Anterior cingulate cortex (tissue), 58 donors: ENCODE measurements at places on chromosomes 1 and 21.

DNA sequence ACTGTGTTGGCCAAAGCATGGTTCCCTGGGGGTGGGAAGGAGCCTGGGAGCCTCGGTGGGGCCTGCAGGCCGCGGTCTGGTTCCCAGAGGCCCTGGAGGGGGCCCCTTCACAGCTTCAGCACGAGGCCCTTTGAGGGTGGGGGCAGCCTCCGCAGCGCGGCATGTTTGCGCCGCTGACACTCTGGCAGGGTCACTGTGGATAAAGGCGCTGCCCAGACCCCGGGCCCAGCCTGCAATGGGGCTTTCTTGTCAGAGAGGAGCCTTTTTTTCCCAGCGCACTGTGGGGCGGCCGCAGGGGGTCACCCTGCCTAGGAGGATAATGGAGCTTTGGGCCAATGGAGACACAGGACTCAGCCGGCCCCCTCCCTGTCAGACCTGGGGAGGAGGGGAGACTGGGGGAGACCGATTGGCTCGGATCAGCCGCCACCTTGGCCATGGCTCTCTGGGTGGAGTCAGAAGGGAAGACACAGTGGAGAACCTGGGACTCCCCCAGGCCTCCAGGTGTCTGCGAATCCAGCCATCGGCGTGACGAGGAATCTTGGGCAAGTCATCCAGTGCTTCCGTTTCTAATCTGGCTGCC lies 26.0 kb downstream of the EPHB2 start:
- DNase-seq = no peak

DNA sequence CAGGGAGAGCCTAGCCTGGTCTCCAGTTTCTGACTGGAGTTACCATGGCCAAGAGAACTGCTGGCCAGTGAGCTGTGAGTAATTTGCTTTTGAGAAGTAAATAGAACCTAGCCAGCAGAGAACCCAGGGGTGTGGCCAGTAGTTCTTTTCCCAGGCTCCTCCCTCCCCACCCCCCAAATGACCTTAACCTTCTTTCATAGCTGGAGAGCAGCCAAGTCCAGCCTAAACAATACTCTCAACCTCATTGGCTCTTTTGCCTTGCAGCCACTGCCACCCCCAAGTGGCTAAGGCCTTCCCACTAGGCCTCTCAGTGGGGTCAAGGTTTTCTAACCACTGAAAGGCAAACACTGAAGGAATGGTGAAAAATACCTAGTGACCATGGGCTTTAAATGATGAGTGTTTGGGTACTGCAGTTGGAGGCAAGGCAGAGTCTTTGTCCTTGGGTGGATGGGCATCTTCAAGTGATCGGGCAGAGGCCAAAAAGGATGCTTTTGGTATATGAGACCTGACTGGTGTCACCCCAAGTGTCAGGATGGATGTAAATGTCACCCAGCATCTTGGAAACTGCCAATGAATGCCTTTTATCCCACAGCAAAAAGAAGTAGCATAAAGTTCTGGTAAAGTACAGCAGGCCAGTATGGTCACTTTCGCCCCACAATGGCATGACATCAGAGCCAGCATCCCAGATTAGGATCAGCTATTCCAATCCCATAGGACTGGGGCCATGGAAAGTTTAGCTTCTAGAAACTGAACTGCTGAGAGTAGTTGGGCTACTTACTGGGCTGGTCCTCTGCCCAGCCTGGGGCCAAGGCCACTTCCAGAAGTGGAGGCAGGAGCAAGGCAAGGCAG lies 3.5 kb upstream of the PIGV start:
- peak; percentile 63 for DNase-seq

DNA sequence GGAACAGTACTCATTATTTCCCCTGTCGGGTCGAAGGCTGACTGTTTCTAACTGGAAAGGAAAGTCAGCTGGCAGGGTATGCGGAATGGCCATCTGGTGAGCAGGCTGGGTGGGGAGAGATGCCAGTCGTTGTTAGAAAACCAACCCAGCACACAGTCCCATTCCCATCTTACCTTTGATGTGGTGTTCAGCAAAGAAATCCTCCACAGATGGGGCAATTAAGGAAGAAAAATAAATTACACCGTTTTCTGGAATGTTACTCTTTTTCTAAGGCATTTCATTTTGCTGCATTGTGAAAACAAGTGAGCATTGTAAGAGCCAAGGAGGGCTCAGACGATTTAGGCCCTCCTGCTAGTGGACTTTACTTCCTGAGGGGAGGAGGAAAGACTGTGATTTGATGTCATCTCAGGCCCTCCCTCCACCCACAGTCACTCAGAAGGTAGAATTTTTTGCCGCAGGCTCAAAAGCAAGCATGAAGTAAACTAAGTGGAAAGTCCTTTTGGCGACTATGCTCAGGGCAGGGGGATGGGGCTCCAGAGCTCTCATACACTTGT lies at the start of gene SLC16A4:
SLC16A4 (minus strand) TSS at position 335 of the 554 bp plus-strand sequence. CDS start 1,703 bp downstream, outside the sequence.
- no peak for DNase-seq

DNA sequence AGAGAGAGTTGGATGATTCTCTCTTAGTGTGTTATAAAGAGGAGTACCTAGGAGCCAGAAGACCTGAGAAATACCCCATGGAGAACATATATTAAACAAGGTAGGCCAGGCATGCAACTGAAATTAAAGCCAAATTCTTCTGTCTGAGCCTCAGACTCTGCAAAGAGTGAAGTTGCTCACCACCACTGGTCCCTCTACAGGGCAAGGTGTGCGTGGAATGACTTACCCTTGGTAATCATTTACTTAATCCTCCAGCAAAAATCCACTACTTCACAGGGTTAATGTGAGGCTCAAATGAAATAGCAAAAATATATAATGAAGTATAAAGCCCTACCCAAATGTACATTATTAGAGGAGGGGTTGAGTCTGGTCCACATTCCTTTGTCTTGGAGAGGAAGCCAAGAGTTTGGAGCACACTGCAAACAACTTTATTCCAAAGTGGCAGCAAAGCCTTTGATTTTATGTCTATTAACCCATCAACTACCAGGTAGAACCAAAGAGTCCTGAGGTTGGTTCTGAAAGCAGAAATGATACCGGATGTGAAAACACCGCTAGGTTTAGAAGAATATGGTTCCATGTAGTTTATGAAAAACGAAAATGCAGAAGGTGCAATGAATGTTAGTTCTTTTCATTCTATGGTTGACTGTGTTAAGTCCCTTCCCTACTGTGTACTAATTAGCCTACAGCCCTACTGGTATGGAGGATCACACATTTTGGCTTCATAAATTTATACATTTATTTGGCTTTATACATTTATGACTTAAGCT lies 8.5 kb downstream of the SSR2 start:
- no peak for DNase-seq

DNA sequence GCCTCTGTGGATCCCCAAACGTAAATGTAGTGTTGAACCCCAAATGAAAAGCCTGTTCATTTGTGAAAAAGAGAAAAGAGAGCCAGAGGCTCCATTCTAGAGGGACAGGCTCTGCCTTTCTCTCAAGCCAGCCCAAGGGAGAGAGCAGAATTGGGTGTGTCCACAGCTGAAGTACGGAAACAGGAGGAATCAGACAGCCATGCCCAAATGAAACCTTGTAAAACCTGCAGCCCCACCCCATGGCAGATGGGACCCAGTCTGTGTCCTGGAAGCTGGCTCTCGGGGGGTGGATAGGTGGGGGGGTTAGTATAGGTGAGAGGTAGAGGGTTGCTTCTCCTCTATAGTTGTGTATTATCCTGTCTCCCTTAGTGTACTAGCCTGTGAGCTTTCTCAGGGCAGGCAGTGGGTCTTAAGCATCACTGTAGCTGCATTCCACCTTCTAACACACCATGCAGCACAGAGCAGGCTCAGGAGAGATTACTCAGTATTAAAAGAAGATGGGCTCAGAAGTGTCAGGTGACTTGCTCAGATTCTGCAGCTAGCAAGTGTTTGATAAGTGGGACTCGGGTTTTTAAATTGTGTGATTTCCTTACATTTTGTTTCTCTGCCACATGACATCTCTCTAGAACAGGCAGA lies 67.4 kb upstream of the SIPA1L2 start:
- DNase-seq = no peak

- DNase-seq = peak; percentile 51
Observed at GRCh38 chr1:227946624-227947385, 927 bp downstream of the WNT9A start.

DNA sequence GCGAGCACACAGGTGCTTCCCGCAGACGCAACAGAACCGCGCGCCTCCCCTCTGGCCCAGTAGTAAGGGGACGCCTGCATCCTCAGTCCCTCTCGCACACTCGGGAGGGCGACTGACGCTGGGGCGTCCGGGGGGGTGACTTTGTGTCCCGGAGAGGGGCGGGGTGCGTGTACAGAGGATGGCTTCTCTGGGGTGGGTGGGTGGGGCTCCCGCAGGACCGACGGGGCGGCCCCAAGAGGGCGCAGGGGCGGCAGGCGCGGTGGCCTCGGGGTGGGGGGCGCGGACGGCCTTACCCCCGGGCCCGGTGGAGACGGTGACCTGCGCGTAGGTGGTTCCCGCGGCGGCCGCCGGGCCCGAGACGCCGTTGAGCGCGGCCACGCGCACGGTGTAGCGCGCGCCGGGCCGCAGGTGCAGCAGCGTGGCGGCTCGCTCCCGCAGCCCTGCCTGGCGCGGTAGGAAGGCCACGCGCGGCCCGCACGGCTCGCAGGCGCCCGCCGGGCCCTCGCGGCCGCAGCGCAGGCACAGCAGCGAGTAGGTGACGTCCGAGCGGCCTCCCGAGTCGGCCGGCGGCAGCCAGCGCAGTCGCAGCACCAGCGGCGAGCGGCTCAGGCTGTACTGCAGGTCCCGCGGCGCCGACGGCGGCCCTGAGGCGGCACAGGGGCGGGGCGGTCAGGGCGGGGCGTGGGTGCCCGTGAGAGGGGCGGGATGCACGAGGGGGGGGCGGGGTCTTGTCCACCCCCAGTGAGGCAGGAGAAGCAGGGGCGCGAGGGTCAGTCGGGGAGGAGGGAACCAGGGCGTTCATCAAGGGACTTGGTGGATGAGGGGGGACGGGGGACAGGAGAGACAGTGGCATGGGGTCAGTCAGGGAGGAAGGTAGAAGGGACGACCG lies 12.1 kb downstream of the EPHA10 start:
- no peak for DNase-seq

- DNase-seq = no peak
Observed at GRCh38 chr1:29456685-29457435, 220.5 kb downstream of the PTPRU start.

DNA sequence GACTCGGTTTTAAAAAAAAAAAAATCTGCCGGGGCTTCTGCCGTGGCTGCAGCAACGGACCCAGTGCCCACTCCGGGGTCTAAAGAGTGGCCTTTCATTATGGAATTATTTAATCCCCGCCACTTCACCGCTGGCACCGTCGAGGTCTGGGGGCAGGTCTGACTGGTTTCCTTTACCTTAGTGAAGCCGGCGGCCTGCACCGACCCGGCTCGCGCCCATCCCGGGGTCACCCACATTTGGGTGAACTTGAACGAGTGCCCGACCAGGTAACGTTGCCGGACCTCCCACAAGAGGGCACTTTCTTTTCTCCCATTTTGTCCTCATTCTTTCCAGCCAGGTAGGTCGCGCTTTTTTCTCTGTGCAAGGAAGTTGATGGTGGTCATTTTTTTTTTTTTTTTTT lies 4.3 kb downstream of the PRKCZ start:
- no peak for DNase-seq

- DNase-seq = no peak
Observed at GRCh38 chr1:209527993-209528717, 55.4 kb upstream of the CAMK1G start.

GRCh38 chr1:234683861-234684632 lies 74.1 kb upstream of the IRF2BP2 start:
- peak; percentile 32 for DNase-seq

- no peak for DNase-seq
Observed at GRCh38 chr1:73907051-73907450, 290.9 kb downstream of the LRRIQ3 start.

DNA sequence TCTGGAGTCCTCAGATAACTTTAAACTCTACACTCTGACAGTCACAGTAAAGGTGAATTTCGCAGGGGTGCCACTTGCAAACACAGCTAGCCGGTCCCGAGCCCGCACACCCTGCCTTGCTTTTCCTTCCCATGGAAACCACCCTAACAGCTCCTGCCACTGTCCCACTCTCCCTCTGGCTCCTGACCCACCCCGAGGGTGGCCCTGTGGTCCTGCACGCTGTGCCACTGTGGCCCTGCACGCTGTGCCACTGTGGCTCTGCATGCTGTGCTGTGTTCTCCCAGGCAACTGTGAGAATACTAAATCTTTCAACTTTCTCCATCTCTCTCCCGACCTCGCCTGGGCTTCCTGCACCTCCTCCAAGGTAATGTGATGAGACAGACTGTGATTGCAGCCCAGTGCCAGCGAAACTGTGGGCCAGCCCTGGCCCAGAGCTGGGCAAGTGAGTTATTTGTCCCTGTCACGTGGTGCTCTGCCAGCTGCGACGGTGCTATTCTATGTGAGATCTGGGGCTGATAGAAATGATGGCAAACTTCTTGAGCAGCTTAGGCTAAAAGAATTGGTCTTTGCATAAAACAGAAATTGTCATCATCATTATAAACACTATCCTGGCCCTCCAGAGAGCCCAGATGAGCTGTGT lies 63.4 kb upstream of the TARBP1 start:
- no peak for DNase-seq

GRCh38 chr1:22342734-22343191 lies 108.9 kb upstream of the ZBTB40 start:
- DNase-seq = no peak

DNA sequence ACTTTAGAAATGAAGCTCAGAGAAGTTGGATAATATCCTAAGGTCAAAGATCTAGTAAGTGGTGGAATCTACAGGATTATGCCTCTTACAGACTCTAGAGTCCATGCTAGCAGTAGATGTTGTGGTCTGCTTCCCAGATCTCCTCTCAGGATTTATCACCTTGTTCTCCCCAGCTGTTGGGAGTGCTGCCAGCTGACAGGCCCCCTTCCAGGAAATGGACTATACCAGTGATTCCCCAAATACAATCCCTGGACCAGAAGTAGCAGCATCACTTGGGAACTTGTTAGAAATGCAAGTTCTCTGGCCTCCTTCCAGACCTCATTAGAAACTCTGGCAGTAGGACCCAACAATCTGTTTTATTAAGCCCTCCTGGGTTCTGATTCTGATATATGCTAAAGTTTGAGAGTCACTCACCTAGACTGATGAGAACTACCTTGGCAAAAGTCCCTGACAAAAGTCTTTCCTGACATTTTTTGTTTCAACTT lies 24.5 kb upstream of the NTNG1 start:
- no peak for DNase-seq

DNA sequence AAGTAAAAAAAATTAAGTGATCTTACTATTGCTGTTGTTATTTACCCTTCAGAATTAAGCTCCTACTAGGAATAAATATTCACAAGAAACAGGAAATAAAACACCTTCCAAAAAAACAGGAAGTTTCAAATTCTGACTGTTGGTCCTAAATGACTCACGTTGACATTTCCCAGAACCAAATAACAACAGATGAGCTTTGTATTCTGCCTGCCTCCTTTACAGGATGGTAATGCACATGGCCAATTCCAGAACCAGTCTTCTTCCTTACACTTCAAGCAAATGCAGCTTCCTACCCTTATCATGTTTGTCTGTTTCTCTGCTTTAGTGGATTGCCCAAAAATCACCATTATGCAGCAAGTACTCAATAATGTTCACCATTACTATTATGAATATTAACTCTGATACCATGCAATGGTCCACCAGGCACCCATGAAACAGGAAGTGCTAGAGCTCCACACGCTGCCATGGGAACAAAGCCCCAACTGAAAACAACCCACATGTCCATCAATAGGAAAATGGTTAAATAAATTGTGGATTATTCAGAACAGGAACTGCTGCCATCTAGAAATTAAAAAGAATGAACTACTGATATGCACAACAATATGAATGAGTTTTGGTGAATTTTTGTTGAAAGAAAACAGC lies 8.9 kb downstream of the CASP9 start:
- DNase-seq = no peak

- no peak for DNase-seq
Observed at GRCh38 chr1:155607708-155608107, 2.3 kb upstream of the MSTO1 start.
